Activated T-helper 1 cell treated with anti-CD3 and anti-CD28 coated beads, Interleukin-2, amount 50 U/mL, for 16 hours (primary cell): ENCODE measurements at places on chromosomes 7 and 10.
A peak's percentile ranks its signal among the peaks of the same experiment; 100 is the strongest.

DNA sequence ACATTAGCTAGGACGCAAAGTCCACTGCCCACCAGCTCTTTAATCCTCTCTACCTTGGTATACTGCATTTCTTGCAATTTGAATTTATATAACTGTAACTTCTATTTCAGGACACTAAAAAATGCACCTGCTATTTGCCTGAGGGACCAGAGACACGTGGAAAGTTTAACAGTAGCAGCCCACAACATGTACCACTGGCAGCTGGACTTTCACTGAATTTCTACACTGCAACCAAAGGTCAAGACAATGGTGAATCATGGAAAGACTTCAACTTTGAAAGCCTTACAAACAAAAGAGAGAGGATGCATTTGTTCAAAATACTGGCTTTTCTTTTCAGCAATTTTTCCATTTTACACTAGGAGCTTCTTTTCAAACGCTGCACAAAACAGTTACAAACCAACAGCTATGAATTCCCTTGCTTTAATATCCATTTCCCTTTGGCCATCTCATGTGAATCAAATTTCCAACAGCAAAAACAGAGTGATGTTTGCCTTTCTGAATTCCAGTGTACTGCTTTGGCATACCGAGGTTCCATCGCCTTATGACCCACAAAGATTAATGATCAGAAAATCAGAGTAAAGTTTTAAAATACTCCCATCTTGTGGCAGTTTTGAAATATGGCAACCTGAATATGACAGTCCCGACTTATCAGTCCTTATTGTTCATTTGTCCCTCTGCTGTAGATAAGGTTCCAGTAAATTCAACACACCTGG, 29.9 kb upstream of the HNRNPH3 start:
- no peak for DNase-seq

- DNase-seq = no peak
Observed at GRCh38 chr7:97506728-97507127, 225.2 kb upstream of the TAC1 start.

DNA sequence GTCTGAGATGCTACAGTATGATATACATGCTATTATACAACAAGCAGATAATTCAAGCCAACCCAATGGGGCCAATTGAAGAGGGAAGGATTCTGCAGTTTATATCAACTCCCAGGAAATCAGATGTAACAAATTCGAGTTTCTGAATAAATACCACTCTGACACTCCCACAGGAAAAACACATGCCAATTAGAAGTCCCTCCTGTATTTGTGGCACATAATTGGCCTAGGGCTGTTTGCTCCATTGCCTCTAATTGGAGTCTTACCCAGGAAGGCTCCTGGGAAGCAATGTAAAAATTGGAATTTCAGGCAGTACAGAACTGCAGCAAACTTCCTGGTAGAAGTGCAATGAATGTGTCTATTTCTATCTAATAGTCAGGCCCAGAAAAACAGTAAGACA, 4.7 kb downstream of the PPA1 start:
- no peak for DNase-seq

- DNase-seq = no peak
Observed at GRCh38 chr7:92266415-92267241, 20.9 kb downstream of the ANKIB1 start.

DNA sequence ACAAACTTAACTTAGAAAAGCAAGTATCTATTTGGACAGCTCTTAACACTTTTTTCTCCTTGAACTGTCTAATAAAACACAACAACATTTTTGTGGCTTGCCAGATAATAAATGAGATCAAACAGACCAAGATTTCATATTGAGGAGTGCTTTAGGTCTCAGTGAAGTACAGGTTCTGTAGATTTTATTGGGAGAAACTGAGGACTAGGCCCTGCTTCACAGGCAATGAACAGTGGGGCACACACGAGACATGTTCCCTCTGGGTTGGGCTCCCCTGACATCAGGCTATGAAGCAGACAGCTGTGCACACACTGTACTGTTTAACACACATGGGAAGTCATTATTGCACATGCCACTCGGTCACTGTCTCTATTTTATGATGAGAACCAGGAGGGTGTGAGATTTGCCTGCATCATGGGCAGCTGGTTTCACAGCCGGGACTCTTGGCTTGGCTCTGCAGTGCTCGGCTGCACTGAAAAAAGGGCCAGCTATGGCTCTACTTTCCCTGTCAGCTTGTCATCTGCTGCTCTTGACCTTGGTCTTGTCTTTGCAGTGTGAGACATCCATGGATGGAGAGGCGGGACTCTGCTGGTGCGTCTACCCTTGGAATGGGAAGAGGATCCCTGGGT, 4.2 kb downstream of the IGFBP1 start:
- DNase-seq = no peak

- DNase-seq = no peak
Observed at GRCh38 chr10:21593986-21594385, 60.0 kb downstream of the MLLT10 start.

DNA sequence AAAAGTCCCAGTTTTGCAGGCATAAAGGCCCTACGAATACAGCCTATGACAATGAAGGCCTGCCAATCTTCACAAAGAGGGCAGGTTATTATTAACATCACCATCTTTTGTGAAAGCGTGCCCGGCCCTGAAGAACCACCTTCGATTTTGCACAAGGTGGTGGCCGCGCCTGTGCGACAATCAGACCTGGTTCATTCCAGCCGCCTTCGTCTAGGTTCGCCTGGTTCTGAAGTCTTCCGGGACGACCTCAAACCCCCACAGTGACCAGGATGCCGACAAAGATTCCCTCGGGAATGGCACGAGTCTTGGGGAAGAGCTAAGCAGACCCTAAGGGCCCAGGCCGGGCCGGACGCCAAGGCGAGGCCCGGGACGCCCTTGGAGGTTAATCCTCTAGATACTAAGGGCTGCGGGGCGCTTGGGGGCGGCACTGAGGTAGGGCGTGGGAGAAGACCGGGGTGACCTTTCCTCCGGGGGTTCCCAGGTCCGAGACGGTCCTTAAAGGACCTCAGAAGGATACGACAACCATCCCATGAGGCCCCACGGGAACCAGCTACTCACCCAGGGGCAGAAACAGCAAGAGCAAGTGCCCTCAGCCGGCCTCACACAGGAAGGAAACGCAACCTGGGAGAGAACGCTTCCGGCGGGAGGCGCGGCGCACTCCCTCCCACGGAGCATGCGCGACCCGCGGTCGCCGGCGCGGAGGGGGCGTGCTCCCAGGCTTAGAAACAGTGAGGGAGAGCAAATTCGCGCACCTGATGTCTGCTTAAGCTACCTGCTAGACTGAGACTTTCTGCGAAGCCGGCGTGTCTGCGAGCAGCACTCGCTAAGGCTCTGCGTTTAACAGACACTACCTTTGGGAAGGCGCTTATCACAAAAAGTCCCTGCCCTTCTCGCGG, at the start of gene ATAD1:
TSS of gene ATAD1 (minus strand) at position 618 of the 896 bp plus-strand sequence. CDS start 3,627 bp downstream, outside the sequence.
- peak; percentile 81 for DNase-seq

DNA sequence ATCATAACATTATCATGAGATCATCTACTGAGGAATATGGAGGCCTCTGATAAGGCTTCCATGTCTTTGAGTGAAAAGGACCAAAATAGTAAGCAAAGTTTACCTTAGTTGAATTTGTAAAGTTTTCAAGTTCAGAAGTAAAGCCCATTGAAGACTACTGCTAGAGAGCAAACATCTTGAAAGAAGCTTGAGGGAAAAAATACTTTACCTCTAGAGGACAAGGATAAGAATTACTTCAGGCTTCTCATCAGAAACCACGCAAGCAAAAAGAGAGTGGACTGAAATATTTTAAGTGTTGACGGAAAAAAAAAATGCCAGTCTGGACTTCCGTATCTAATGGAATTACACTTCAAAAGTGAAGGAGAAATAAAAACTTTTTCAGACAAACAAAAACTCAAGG, 114.3 kb downstream of the MPP7 start:
- no peak for DNase-seq

DNA sequence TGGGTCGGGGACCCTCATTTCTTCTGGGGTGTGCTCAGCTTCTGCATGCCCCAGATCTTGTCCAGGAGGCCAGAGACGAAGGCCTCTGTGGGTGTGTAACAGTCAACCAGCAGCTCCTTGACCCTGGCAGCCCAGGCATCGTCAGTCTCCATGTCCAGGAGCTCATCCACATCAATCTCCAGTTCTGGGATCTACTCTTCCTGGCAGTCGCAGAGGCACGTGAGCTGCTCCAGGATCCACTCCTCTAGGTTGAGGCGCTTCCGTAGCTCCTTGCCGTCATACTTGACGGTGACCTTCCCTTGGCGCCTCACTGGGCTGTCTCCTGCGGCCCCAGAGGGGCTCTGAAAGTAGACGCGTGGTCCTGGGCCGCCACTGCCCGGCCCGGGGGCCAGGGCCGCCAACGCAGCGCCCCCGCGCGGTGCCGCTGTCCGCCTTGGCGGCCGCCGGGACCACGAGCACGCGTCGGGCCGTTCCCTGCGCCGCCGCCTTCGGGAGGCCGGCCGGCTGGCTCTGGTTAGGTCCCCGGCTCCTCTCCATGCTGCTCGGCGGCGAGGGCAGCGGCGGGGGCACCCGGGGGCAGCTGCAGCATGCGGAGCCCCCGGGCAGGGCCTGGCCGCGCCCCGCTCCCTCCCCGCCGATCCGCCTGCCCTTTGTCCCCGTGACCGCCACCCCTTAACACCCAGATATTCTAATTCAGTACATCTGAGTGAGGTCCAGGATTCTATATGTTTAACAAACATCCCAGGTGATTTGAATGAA, 170.5 kb downstream of the SEPTIN7 start:
- DNase-seq = no peak

DNA sequence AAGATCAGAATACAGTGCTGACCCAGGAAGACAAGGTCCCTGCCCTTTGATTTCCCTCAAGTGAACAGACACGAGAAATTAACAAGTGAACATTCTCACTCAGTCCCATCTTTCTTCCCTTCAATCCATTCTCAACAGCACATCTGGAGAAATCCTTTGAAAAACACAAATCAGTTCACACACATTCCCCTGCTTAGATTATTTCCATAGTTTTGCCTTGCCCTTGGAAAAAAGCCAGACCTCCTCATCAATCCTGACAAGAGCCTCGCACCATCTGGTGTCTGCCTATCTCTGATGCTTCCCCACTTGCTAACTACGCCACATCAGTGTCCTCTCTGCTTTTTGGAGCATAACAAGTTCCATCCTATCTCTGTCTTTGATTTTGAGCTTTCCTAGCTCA, 94.4 kb upstream of the KIAA1217 start:
- DNase-seq = no peak

DNA sequence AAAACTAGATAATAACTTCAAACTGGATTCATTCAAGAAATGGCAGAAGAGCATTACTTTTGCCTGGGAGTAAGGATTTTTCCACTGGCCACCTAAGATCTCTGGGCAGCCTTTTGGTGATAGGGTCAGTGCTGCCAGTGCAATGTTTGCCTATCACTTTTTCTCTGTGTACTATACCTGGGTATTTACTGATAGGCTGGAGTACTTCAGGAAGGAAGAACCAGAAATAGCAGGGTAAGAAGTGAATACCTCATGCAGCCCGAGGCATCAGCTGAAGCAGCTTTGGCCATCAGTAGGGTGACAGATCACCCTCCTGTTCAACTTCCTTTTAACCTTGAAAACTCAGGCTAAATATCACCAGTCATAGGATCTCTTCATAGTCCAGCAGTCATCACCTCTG, 5.5 kb upstream of the PAPSS2 start:
- DNase-seq = no peak

GRCh38 chr7:5282543-5283316, at the start of gene SLC29A4:
Gene SLC29A4 (plus strand): TSS chr7:5282943. CDS start chr7:5287817, 4,874 bp downstream.
- DNase-seq = no peak

DNA sequence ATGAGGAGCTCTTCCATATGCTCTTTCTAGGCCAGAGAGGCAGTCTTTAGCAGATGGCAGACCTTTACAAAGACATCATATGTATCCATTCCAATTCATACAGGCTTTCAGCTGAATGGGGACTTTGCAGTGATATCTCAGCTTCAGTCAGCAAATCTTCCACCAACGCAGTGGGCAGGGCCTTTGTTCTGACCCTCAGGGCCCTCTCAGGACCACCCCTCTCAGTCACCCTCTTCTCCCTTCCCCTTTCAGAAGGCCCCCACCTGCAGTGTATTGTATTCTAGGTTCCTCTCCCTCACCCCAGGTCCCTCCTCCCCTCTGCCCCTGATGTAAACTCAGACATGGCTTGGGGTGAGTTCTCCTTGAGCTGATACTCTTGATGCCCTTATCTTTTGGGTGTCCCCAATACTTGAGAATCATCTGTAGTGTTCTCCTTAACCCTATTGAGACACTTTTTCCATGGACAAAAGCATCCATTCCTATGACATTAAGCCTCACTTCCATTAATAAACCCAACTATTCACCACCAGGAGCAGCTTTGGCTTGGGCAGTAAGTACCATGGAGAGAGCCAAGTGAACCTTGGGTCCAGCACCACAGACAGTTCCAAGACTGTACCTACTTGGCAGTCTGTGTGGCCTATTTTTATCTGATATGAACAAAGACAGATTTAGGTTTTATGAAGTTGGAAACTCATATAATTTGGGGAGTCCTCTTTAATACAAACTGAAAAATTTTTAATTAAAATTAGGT, 62.7 kb downstream of the ADCYAP1R1 start:
- no peak for DNase-seq

DNA sequence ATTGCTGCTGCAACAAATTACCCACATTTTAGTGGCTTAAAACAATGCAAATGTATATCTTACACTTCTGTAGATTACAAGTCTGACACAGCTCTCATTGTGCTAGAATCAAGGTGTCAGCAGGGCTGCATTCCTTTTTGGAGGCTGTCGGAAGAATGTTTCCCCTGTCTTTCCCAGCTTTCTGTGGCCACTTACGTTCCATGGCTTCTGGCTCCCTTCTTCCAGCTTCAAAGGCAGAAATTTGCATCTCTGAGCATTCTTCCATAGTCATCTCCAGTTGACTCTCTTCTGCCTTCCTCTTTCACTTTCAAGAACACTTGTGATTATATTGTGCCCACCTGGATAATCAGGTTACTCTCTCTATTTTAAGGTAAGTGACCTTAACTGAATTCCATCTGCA, 125.3 kb downstream of the GPR158 start:
- DNase-seq = no peak

DNA sequence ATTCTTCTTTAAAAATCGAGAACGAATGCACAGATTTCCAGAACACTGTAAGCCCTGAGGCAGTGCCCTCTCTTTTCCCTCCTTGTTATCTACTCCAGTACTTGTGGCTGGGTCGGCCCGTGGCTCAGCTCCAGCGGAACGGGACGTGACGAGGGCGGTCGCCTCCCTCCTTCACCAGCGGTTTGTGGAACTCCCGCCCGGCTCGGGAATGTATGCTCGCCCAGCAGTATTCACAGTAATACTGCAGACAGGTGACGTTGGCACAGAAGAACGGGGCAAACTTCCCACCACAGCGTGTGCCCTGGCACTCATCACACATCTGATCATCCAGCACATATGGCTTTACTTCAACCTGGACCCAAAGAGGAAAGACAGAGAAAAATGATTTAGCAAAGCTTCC, 128.5 kb downstream of the BTAF1 start:
- DNase-seq = no peak

DNA sequence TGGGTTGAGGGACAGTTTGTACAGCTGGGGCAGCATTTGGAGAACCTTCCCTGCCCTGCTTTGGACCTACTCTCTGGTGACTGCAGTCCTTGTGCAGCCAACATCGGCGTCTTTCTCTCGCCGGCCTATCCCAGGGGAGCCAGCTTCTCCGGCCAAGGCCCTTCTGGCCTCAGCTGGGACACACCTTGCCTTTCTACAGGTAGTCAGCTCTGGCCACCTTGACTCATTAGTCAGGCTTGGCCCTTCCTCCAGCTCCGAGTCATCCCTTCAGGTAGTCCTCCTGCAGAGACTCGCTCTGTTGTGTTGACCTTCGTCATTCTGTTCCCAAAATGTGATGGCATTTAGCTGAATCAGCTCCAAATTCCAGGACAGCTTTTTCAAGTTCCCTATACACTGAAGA, 145.0 kb upstream of the CHST15 start:
- DNase-seq = no peak
